ENCODE measurements at places on chromosomes 7 and 10. TPM values are rescaled to one million over a fixed set of nuclear protein-coding genes. Genes with fewer than 3 reads are reported as not detected.

Gene OLAH
- 0.13 TPM for total RNA-seq

Gene TNPO3
- 31.4 TPM for total RNA-seq

Gene OR2A12
- not detected for total RNA-seq

Gene CACNB2
- total RNA-seq = 1.3 TPM

DNA sequence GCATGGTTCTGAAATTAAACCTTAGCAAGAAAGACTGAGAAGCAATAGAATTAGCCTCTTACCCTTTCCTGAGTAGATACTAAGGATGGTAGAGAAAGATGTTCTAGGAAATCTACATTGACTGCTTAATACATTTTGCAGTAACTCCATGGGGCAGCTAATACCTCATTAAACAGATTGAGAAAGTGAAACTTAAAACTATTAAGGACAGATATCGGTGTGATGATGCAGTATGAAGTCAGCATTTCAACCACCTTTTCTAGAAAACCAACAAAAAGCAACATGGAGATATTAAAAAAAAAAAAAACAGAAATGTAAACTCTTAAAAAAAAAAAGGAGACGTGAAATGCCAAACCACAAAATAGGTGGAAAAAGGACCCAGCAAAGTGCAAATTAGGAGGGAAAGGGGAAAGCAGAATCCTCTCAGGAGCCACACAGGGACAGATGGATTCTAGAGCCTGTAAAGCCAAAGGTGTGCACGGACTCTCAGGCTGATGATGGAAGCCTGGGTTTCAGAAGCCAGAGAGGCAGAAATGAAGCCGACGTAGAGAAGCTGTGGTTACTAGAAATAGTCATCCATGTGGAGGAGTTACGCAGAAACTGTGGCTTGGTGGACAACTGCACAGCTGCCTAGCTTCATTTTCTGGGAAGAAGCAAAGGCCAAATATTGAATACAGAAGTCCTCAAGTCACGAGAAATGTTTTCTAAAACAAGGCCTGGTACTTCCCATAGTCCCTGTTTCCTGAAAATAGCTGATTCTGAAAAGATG lies 38.1 kb upstream of the GPR141 start:
- H3K27ac ChIP-seq = no peak overlapping the region
- H3K36me3 ChIP-seq = no peaks in the 10 kb centered on the region
- H3K4me3 ChIP-seq = no peak overlapping the region

DNA sequence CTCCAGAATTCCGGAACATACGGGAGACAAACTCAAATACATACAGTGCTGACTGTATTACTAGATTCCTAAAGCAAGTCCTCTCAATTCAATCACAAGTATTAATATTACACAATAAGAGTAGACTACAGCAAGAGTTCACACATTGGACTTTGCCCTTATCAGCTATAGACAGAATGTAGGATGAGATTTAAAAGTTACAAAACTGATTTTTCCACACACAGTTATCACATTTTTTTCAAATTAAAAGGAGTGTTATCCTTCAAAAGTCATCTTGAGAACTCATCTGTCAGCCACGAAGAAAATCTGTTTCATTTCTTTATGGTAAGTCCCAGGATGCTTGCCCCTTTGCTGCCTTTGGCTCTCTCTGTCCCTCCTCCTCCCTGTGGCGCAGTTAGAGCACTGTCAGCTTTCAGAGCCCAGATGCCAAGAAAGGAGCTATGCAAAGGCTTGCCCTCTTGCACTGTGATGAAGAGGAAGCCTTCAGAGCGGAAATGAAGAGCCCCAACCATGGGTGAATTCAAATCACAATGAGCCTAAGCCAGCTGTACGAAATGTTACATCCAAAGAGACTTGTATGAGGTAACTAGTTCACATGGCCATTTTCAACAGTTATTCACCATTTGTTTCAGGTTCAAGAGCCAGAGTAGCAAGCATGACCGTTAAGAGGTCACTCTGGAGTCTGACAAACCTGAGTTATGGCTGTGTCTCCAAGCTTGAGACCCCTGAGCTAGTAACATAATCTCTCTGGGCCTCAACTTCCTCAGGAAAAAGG lies 10.7 kb downstream of the NCOA4 start:
- H3K27me3 ChIP-seq = no peaks in the 10 kb centered on the region
- peak; percentile 59 for DNase-seq
- H3K4me1 ChIP-seq = peaks cover 3% of the 10 kb centered on the region
- peaks cover 15% of the 10 kb centered on the region for H3K36me3 ChIP-seq

DNA sequence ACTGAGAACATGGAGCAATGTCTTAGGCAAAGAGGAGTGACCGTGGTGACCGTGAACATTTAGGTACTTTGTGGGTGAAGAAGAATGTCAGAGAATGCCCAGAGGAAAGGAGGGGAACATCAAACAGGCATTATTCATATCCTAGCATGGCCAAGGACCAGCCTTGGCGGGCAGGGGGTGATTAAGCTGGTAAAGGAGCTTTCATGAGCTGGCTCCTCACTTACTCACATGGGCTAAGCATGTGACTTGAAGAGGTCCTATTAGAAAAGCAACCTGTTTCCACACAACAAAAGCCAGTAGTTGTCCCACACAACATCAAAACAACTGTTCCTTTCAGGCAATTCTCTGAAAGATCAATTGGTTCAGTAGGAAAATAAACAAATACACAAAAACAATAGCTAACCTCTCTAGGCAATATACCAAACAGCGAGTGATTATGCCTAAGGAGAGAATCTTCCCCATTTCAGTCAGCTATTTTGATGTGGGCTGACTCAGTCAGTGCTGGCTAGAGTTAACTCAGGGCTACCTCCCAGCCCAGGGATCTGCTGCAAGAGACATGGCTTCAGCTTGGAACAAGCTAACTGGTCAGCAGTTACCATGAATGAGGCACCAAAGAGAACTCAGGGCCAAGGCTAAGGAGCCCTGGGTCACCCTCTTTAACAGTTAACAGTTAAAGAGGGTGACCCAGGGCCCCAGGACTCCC lies 283.5 kb downstream of the ARHGAP12 start:
- no peak overlapping the region for H3K4me3 ChIP-seq
- H3K27ac ChIP-seq = no peak overlapping the region
- H3K27me3 ChIP-seq = no peaks in the 10 kb centered on the region

DNA sequence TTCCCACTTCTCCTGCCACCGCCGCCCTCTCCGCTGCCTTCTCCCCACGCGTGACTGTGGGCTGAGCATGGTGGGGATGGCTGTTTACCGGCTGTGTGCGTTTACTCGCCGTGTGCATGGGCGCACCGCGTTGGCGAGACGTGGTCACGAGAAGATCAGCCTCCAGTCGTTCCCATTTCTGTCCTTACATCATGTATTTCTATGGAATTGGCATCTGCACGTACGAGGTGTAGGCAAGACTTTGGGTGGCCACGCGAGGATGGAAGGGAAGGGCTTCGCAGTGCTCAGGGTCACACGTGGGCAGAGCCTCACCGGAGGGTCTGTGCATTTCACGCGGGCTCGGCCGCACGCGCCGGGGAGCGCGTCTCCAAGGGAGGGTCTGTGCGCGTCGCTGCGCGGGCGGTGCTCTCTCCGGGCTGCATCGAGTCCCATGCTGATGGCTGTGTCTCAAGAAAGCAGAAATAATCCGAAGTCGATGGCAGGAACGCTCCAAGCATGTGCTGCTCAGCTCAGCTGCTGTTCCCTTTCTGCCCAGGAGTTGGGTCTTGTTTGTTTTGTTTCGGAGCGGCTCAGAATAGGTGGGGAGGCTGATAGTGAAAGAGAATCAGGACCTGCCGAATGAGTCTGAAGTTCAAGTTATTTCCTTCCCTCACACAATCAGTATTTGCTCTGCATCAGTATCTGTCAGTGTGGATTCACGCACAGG lies 973 bp downstream of the CAMK1D start:
- DNase-seq = peak; percentile 72
- H3K36me3 ChIP-seq = no peaks in the 10 kb centered on the region
- H3K27me3 ChIP-seq = peaks cover 15% of the 10 kb centered on the region
- peaks cover 18% of the 10 kb centered on the region for H3K4me1 ChIP-seq

Measured in muscle of leg (tissue), 16 donors.